ENCODE measurements at places on chromosomes 4 and X.

DNA sequence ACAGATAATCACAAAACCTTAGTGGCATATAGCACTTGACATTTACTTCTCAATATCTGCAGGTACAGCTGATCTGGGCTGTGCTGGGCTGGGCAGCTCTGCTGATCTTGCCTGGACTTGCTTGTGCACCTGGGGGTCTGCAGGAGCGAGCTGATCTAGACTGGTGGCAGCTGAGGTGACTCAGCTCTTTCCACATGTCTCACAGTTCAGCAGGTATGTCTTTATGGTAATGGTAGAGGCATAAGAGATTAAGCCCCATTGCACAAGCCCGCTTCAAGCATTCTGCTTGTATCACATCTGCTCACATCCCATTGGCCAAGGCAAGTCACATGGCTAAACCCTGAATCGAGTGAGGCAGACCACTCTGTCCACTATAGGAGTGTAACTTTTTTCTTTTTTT is 506.7 kb downstream of the BCOR start:
- DNase-seq = no peak

DNA sequence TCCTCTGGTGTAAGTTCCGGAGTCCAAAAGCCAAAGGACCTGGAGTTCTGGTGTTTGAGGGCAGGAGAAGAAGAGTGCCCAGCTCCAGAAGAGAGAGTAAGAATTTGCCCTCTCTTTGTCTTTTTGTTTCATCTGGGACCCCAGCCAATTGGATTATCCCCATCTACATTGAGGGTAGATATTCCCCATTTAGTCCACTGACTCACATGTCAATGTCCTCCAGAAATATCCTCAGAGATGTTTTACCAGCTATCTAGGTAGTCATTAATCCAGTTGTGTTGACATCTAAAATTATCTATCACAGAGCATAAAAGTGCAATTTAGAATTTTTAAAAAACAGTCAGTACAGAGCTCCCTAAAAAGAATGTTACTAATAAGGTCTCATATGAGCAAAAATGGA is 132.9 kb upstream of the TMEM47 start:
- no peak for DNase-seq

DNA sequence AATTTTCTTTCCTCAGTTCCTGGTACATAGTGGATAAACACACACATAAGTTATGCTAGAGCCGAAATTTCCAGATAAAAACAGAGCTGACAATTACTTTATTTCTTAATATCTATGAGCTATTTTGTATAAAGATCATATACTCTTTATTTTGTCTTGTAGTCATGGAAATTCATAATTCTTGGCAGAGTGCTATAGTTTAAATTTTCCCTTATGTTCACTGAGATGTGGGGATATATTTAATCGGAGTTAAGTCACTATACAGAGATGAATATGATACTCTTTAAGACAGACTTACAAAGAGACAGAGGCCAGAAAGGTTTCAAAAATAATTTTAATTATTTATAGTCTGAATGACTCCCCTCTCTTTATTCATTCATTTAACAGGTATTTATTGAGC is 89.7 kb downstream of the PPEF1 start:
- DNase-seq = no peak

GRCh38 chrX:41677183-41678060 is 11.4 kb upstream of the GPR34 start:
- DNase-seq = no peak

- no peak for DNase-seq
Observed at GRCh38 chr4:16176621-16177020, 49.6 kb downstream of the TAPT1 start.

DNA sequence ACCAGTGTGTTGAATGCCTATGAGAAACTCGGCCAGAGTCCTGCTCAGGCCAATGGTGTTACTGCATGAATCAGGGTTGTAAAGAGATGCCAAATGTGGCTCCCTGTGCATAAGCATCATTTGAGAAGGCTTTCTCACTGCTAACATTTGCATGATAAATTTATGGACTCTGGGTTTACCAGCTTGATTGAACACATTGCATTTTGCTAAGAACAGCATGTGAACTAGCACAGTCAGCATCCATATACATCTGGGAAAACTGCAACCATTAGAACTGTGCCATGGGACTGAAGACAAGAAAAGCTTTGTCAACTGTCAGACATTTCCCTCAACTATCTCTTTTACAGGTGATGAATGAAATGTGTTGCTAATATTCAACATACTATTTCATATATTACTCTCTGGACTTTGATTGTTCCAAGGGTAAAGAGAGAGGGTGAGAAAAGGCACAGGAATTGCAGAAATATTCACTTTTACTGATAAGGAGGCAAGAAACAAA is 1427.4 kb upstream of the ADGRL3 start:
- no peak for DNase-seq

- peak; percentile 38 for DNase-seq
Observed at GRCh38 chr4:9979101-9979701, 42.1 kb downstream of the SLC2A9 start.

DNA sequence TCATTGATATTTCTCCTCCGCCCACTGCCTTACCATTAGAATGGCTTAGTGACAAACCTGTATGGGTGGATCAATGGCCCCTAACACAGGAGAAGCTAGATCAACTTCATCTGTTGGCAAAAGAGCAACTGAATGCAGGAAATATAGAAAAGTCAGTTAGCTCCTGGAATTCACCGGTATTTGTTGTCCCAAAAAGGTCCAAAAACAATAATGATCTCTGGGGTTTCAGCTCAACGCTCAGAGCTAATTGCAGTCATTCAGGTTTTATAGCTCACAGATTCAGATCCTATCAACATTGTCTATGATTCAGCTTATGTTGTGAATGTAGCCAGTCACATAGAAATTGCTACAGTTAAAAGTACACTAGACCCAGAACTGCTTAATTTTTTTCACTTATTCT is 124.0 kb upstream of the ZCCHC13 start:
- DNase-seq = no peak

GRCh38 chr4:56880572-56880971 is 27.1 kb upstream of the REST start:
- DNase-seq = no peak

- DNase-seq = peak; percentile 30
Observed at GRCh38 chr4:5824635-5825034, 68.3 kb downstream of the CRMP1 start.

DNA sequence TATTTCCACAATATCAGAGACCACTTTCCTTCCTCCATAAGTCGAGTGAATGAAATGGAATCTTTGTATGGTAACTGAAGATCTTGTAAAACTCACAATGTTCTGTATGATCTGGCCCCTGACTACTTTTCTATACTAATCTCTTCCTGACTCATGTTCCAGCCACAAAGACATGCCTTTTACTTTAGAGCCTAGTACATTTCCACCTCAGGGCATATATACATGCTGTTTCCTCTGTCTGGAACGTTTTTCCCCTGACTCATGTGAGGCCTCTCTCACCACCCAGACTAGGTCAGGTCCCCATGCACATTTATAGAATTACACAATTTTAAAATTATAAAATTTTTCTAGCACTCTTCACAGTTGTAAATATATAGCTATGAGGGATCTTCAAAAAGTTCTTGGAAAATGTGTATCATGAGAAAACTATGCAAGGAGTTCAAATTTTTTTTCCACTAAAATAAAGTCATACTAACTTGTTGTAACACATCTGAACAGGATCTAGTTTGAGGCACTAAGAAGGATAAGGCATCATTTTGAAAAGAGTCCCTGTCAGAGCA is 208.8 kb downstream of the SH2D1A start:
- DNase-seq = no peak

- no peak for DNase-seq
Observed at GRCh38 chr4:151202851-151203455, 74.0 kb upstream of the PRSS48 start.

DNA sequence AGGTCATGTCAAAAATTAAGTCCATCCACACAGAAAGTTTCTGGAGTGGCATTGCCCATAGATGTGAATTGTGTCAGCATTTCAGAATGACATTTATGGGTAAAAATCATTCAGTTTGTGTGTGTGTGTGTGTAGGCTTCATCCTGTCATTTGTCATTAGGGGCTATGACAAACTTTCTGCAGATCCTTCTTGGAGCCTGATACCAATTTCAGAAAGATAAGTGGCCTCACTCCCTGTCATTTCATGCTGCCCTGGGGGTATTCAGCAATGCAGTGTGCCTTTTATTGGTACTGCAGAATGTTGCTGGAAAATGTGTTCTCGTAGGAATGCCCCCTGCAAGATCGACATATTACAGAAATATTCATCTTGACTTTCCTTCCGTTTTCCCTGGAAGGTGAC is 659.7 kb downstream of the NLGN4X start:
- no peak for DNase-seq

- no peak for DNase-seq
Observed at GRCh38 chr4:108849611-108850168, 86.8 kb upstream of the ETNPPL start.

- DNase-seq = no peak
Observed at GRCh38 chr4:6693231-6694176, at the start of gene S100P. S100P (plus strand) TSS chr4:6693878; CDS start chr4:6693933, 55 bp downstream.

GRCh38 chr4:152727784-152728183 is 48.0 kb upstream of the TMEM154 start:
- DNase-seq = no peak

- no peak for DNase-seq
Observed at GRCh38 chr4:105400901-105401677, 72.8 kb downstream of the PPA2 start.

DNA sequence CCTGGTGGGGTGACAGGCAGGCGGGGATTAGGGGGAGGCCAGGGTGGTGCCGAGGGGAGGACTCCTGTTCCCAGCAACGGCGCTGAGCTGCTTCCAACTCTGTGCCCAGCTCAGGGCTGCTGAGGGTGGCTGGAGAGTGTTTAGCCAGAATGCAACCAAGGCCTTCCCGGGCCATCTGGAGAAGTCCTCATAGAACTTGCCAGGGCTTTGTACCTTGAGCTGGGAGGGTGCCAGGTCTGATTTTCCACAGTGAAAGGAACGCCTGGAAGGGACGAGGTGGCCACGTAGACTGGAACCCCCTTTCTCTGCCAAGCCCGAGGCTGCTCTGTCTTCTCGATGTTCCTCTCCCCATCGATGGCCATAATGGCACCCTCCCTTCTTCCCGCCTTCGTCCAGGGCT is 57.0 kb upstream of the GPR78 start:
- DNase-seq = no peak

- no peak for DNase-seq
Observed at GRCh38 chr4:144754562-144755410, 108.8 kb downstream of the HHIP start.

DNA sequence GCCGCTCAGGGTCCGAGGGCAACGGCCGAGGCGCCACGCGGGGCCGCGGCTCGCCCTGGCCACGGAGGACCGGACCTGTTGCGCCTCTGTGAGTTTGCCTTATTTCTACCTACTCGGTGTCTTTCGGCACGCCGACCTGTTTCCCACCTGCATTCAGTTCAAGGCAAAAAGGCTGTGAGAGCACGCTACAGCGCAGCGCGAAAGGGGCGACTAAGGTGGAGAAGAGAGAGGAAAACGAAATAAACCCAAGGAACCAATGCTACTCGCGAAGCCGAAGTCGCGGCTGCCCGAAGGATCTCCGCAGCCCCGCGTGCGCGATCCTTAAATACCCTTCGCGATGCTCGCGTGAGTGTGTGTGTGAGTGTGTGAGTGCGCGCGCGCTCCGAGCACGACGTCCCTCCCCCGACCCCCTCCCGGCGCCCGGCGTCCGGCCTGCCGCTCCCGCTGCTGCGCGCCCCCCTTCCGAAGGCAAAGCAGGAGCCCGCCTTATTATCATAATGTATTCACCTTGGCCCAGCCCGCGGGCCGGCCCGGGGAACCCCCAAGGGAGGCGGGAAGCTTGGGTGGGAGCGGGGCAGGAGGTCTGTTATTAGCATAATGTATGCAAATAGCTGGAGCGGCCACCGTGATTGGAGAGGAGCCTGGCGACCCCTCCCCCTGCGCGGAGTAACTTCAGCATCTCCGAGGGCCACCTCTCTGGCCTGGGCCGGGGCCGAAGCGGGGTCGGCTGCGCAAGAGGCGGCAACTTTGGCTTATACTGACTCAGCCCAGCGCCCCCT is at the start of gene COL25A1:
COL25A1 (minus strand) TSS at position 298 of the 779 bp plus-strand sequence.
- peak; percentile 70 for DNase-seq

GRCh38 chrX:110008011-110008635 is 5.2 kb downstream of the TMEM164 start:
- peak; percentile 63 for DNase-seq

GRCh38 chr4:26884486-26884988 is 23.9 kb downstream of the STIM2 start:
- peak; percentile 2 for DNase-seq

- no peak for DNase-seq
Observed at GRCh38 chrX:119971184-119971583, 27.6 kb upstream of the NKAP start.

- no peak for DNase-seq
Observed at GRCh38 chr4:164529058-164529457, 224.9 kb upstream of the SMIM31 start.

GRCh38 chr4:156298230-156298629 is 344.6 kb upstream of the CTSO start:
- DNase-seq = no peak

GRCh38 chr4:78938474-78938867 is 767 bp downstream of the PAQR3 start:
- DNase-seq = no peak

- no peak for DNase-seq
Observed at GRCh38 chr4:131344761-131345160, 1804.3 kb upstream of the PCDH10 start.

- no peak for DNase-seq
Observed at GRCh38 chr4:71287305-71287704, 51.5 kb upstream of the SLC4A4 start.

GRCh38 chr4:111266937-111267336 is 644.1 kb upstream of the PITX2 start:
- DNase-seq = no peak

GRCh38 chr4:6594826-6595355 is 19.9 kb downstream of the MAN2B2 start:
- no peak for DNase-seq

DNA sequence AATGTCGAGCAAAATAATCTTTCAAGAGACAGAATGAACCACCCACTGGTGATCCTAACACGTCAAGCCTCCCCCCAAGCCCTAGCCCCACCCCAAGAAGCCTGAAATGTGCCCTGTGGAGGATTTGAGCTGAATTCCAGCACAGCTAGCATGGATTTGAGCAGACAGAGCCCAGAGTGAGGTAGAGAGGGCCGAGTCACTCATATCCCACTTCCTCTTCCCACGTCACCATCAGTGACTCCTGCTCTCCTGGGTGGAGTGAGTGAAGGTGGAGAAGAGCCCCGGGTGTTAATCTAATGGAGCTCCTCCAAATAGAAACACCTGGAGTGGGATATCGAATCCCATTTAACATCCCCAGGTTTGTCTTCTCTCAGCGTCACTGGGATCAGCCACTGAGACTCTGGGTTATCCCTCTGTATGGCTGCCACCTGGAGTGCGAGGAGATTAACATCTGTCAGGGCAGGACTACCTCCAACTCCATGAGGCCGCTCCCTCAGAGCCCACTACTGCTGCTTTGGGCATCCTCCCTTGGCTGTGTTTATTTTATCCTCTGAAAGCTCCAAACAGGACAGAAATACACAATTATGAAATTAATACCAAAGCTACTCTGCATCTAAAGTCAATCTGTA is 136.6 kb downstream of the NWD2 start:
- peak; percentile 39 for DNase-seq

DNA sequence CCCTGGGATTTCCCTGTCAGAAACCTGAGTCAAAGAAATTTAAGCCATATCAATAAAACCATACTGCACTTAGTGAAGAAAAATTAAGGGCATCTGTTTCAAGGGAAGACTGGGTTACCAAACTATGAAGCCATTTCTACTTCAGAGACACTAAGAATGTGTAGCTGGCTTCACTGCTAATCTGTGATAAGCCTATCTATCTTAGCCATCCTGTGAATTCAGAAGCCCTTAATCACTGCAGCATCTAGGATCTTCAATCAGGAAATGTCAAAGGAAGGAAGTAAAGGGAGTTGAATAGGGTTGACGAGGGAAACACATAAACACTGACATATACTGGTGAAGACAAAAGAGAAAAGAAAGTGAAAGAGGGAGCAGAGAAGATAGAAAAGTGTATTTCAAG is 777.6 kb upstream of the DIAPH2 start:
- no peak for DNase-seq

Measured in NCI-H524 (cell line).